CD4-positive, alpha-beta T cell treated with Interleukin-1 beta for 1 hour (primary cell): ENCODE measurements at places on chromosomes 5 and 9.

DNA sequence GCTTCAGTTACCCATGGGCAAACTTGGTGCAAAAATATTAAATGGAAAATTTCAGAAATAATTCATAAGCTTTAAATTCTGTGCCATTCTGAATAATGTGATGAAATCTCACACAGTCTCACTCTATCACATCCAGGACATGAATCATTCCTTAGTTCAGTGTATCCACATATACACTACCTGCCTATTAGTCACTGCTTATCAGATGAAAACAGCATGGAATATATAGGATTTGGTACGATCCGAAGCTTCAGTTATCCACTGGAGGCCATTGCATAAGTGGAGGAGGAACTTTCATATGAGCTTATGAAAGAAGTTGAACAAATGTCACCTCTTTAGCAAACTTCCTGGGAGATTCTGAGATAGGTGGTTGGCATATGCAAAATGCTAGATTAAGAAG lies 64.2 kb downstream of the GAPVD1 start:
- no peak for DNase-seq

DNA sequence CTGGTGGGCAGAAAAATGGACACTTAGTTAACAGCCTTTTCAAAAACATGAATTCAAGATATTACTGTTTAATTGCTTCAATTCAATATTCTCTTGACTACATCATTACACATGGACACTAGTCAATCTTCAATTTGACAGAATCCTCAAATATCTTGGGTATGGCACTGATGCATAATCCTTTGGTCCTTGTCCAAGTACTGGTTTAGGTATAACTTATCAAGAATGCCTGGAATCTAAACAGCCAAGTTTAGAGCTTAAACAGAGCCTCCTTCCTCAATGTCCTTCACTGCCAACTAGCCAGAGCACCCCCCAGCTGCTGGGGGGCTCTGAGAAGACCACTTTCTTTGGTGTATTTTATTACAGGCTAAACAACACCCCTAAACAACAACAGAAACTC lies 61.6 kb upstream of the ERCC6L2 start:
- no peak for DNase-seq

DNA sequence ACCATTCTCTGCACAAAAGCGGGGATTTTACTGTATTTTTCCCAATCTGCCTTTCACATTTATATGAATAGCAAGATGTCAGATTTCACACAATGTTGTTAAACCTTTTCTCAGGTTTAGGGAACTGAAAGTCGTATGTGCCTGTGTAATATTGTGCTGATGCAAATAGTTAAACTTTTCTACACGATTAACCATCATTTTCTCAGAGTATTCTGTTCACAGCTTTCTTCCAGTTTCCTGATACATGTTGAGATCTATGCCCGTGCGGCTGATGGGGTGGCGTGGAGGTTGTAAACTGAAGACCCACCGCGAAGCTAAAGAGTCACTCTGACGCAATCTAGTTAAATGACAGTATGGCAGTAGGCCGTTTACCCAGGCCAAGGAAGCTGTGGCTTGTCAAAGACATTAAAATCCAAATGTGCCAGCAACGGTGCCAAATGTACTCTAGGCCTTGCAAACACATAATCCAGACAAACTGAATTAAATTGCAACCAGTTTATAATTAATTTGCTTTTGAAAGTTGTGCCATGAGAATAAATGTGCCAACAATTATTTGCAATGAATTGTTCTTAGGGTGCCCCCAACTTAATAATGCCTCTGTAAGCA lies 145.7 kb downstream of the EBF1 start:
- DNase-seq, result no peak

DNA sequence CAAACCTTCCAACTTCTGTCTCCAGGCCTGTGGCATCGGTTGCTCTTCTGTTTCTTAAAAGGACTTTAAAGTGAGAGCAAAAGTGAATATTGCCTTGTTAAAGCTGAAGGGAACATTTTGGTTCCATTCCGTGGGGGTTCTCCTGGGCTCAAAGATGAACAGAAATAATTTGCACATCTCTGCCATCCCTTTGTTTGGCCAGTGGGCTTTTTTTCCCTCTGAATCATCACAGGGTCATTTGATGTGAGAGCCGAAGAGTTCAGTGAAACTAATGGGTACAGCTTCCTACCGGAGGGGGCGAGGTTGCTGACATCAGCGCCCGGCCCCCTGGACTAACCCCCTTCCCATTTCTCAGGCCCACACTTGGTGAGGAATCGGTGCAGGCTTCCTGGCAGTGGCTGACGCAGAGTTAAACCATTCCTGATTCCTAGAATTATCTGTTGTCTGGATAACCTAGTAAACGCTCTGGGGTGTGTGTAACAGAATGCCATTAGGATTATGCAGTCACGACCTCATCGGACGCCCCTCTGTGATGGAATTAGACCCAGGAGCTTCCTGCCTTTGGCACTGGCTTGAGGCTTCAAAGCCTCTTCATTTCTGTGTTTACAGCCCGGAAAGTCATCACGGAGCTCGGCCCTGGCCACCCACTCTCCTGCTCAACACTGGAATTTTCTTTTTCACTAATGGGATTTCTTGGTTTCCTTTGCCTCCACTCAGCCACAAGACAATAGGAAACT lies 61.6 kb upstream of the RPL26L1 start:
- no peak for DNase-seq

- no peak for DNase-seq
Observed at GRCh38 chr9:28365020-28365640, 791.8 kb upstream of the C9orf72 start.
